Mucosa of gallbladder (tissue), 1 donor: ENCODE measurements at places on chromosomes 13 and 19. TPM values are rescaled to one million over a fixed set of nuclear protein-coding genes. Genes with fewer than 3 reads are reported as not detected.

Gene PLK5
- 0.89 TPM for total RNA-seq

Gene PSG6
- not detected for total RNA-seq

Gene PTH2
- not detected for total RNA-seq

Gene SIGLEC12
- 0.43 TPM for total RNA-seq

Gene ZFR2
- 0.55 TPM for total RNA-seq

Gene YJU2
- total RNA-seq: 19.5 TPM

Gene ELSPBP1
- total RNA-seq: not detected

Gene NEK5
- total RNA-seq: 0.29 TPM

Gene MAB21L1
- 0.20 TPM for total RNA-seq

Gene CEBPG
- total RNA-seq: 18.0 TPM

Gene PLEKHJ1
- total RNA-seq: 126 TPM

Gene SERPINE3
- total RNA-seq: not detected

Gene ZNF667
- total RNA-seq: 9.4 TPM

Gene LIN7B
- total RNA-seq: 6.8 TPM

Gene FLT1
- 23.6 TPM for total RNA-seq

DNA sequence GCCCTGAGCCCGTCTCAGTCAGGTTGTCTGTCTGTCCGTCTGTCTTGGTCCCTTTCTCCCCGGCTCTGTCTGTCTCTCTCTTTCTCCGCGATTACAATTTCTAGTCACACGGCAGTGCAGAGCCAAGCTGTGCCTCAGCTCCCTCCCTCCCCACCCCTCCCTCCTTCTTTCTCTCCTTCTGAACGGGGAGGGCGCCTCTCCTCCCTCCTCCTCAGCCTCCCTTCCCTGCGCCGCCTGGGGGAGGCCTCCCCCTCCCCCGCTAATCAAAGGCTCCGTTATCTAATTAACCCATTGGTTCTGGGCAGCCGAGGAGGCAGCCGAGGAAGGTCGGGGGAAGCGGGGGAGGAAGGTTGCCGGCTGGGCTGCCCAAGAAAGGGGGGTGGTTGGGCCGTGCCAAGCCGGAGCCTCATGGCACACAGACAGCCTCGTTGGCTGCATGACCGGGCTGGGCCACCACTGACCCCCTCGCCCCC lies 16.5 kb downstream of the LRRC4B start:
- no peak for DNase-seq

DNA sequence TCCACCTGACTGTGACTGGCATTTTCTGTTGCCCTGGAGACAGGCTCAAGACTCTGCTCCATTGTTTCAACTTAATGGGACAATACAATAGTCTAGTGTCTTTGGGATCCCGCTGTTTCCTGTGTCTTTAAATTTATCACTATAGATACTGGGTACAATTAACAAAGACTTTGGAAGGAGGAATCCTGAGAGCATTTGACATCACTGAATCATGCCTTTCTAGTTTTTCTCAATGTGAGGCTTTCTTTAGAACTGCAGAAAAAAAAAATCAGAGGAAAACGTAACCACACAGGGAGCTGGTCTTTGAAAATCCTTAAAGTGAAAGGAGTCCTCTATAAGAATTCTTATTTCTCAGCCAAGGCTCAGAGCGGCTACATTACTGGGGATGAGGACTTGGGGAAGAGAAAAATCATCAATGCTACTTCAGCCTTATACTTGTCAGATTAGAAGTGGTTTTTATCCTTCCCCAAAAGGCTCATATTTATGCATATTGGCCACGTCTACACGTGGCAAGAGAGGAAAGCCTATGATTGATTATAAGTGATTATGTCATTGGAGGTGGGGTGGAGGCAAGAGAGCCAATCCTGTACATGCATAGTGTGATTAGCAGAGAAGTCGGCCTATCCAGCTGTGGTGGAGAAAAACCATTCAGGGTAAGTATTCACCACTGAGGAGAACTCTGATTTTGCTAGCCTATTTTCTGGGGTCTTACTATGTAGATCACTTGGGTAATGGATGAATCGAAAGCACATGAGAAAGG lies 34.4 kb upstream of the UBL3 start:
- no peak for DNase-seq

- DNase-seq: peak; percentile 91
Observed at GRCh38 chr19:6530386-6531162, at the start of gene TNFSF9. Gene TNFSF9 (plus strand): TSS chr19:6531026. CDS start chr19:6531037, 11 bp downstream.

DNA sequence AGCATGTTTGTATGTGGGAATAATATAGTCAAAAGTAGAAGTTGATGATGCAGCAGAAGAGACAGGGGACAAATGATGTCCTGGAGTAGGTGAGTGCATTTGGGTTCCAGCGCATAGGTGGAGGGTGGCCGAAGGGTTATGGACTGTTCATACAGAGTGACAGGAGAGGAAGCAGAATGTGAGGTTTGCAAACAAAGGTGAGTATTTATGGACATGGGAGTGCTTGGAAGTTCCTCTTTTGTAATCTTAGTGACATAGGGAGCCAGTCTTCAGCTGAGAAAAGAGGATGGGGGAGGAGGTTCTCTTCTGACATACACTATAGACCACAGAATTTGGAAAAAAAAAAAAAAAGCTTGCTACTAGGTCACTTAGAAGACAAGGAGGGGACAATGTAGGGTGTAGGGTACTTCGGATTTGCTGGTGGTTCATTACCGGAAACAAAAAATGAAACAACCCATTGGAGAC lies 331.6 kb downstream of the DLEU7 start:
- no peak for DNase-seq

- no peak for DNase-seq
Observed at GRCh38 chr19:33304760-33305647, 2.7 kb upstream of the CEBPA start.

- no peak for DNase-seq
Observed at GRCh38 chr19:31114585-31114984, 234.7 kb downstream of the TSHZ3 start.

DNA sequence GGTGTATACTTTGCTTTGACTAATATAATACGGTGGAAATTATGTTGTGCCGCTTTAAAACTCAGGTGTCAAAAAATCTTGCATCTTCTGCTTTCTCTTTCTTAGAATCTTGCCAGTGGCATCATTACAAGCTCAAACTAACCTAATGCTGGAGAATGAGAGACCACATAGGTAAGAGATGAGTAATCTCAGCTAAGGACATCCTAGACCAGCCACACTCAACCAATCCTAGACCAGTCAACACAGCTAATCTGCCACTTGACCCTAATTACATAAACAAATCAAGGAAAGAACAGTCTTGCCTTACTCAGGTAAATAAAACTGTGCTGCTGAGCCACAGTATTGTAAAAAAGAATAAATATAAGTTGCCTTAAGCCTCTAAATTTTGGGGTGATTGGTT lies 1323.9 kb upstream of the SPRY2 start:
- no peak for DNase-seq

DNA sequence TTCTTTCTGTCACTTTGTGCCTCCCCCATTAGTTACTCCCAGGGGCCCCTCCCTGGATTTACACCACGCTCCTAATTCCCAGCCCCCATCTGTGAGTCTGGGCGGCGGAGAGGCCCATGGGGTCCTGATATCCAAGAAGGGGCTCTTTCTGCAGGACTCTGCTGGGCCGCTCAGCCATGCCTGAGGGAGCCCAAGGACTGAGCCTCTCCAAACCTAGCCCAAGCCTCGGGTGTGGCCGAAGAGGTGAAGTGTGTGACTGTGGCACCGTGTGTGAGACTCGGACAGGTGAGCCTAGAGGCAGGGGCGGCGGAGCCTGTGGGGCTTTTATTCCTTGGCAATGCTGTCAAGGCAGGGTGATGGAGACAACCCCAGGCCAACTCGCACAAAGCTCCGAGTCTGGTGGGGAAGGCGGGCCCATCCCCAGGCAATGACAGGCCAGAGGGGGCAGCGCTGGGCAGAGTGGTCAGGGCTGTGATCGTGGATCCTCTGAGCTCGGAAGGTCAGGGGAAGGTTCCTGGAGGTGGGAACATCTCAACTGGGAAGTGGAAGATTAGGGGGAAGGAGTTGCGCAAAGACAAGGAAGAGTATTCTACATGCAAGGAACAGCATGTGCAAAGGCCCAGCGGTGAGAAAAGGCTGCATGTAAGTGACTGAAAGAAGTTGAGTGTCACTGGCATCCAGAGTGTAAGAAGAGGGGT lies 1.6 kb downstream of the PLEKHG2 start:
- no peak for DNase-seq

GRCh38 chr13:77386880-77387606 lies 60.1 kb upstream of the MYCBP2 start:
- no peak for DNase-seq

DNA sequence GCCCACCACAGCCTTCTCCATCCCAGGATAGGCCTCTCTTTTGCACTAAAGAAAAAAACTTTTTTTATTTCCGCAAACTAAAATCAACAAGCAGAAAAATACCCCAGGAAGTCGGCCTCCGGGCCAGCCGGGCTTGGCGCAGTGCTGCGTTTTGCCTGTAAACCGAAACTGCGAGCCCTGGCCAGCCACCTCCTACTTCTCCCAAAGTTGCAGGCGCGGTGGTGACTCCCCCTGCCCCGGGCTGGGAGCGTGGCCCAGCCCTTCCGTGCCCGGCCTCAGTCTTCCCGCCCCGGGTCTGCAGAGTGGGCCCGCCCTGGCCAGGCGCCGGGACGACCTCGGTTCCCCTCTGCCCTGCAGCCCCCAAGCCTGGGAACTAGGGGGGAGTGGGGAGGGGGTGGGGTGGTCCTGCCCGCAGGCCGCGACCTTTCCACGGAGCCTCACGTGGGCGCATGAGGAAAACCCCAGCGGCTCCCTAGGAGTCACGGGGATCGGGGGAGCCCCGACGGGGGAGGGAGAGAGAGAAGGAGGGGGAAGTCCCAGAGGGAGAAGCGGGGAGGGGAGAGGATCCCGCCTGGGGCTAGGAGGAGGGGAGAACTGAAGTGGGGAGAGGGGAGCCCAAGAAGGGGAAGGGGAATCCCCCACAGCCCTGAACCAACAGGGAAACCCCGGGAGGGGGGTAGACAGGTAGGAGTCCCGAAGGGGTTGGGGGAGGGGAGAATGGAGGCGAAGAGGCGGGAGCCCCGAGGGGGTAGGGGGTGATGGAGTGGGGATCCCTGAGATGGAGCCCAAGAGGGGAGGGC lies 3.0 kb downstream of the GADD45B start:
- DNase-seq: peak; percentile 74

DNA sequence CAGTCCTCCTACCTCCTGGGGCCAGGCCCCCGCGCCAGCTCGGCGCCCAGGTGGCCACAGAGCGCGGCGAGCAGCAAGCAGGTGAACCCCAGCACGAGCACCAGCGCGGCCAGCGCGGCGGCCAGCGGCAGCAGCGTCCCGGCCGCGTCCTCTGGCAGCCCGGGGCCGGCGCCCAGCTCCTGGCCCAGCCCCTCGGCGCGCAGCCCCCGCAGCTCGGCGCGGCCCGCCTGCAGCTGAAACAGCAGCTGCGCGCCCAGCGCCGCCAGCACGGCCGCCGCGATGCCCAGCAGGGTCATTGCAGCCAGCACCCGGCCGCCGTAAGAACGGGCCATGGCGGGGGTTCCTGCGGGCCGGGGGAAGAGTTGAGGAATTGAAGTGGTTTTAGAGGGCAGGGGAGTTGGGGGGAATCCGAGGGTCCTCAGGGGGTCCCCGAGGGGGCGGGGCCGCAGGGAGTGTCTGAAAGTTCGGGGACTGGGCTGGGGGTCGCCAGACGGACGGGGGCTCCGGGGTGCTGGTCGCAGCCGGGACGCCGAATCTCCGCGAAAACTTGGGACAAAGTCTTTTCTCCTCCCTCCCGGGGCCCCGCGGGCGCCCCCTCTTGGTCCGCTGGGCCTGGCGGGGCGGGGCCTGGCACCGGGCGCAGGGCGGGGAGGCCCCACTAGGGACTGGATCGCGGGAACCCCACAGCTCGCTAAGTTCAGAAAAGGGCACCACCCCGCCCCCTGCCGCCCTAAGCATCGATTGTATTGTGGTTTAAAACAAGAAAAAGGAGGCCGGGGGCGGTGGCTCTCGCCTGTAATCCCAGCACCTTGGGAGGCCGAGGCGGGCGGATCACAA lies at the start of gene TMEM221:
Gene TMEM221 (minus strand): TSS at position 538 of the 837 bp plus-strand sequence. CDS start 206 bp downstream, at position 332.
- DNase-seq: no peak

- DNase-seq: no peak
Observed at GRCh38 chr13:39039041-39039440, 785 bp downstream of the NHLRC3 start.

GRCh38 chr13:98089246-98089645 lies 53.6 kb upstream of the FARP1 start:
- DNase-seq: no peak

- DNase-seq: no peak
Observed at GRCh38 chr13:32031815-32032370, 319 bp downstream of the FRY start.

GRCh38 chr19:12937093-12937926 lies 1.1 kb upstream of the CALR start:
- DNase-seq: no peak

- no peak for DNase-seq
Observed at GRCh38 chr13:107421951-107422350, 793.4 kb downstream of the LIG4 start.

GRCh38 chr13:113157929-113158747 lies at the start of gene PROZ:
Gene PROZ (plus strand): TSS chr13:113158648. CDS start chr13:113158661, 13 bp downstream.
- no peak for DNase-seq

DNA sequence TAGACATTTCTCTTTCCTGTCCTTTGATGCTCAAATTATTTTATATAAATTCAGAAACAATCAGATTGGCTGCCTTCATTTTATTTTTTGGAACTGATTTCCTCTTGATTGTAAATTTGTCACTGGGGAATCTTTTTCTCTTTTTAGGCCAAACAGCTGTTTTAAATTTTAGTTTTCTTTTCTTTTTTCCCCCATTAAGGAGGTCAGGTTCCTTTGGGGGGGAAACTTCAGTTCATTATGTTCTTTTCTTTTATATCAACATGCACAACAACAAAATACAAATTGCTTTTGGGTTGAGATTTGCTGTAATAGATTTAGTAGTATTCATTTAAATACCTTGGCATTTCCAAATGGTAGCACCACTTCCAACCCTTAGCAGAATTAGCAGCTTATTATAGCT lies 264.8 kb upstream of the SPRY2 start:
- no peak for DNase-seq

GRCh38 chr13:23811366-23812062 lies 77.7 kb downstream of the MIPEP start:
- no peak for DNase-seq

- DNase-seq: no peak
Observed at GRCh38 chr13:32731576-32731975, 145.3 kb downstream of the PDS5B start.

DNA sequence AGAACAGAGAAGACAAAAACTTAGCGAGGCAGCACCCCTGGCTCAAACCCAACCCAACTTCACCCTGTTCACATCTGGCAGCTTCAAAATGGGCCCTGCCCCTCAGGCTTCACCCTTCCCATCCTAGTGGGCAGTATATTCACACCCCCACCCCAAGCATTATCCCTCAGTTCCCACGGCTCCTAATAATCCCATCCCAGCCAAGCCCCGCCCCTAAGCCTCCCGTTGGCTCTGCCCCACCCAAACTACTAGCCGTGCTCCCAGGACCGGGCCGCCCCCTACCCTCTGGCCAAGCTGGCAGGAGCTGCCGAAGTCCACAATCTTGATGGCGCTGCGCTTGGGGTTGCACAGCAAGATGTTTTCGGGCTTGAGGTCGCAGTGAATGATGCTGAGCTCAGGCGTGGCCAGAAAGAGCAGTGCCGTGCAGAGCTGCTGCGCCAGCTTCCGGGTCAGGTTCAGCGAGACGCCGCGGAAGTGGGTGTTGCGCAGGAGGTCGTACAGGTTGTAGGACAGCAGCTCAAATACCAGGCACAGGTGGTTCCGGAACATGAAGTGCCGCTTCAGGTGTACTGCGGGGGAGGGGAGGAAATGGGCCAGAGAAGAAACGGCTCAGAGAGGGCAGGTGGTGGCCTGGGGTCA lies 5.8 kb downstream of the DYRK1B start:
- no peak for DNase-seq

- no peak for DNase-seq
Observed at GRCh38 chr19:41915021-41915775, 13.1 kb downstream of the ERFL start.

GRCh38 chr13:54016542-54016941 lies 987.9 kb downstream of the OLFM4 start:
- DNase-seq: no peak
